ENCODE measurements at places on chromosomes 3 and 15. TPM values are rescaled to one million over a fixed set of nuclear protein-coding genes. Genes with fewer than 3 reads are reported as not detected.

PKM gene
- 984 TPM for total RNA-seq

OR5K4 gene
- not detected for total RNA-seq

ICE2 gene
- 29.7 TPM for total RNA-seq

ALS2CL gene
- total RNA-seq: 32.5 TPM

TRANK1 gene
- 6.3 TPM for total RNA-seq

EPHB3 gene
- 3.6 TPM for total RNA-seq

NPRL2 gene
- 19.1 TPM for total RNA-seq

P2RY14 gene
- total RNA-seq: 1.6 TPM

DNA sequence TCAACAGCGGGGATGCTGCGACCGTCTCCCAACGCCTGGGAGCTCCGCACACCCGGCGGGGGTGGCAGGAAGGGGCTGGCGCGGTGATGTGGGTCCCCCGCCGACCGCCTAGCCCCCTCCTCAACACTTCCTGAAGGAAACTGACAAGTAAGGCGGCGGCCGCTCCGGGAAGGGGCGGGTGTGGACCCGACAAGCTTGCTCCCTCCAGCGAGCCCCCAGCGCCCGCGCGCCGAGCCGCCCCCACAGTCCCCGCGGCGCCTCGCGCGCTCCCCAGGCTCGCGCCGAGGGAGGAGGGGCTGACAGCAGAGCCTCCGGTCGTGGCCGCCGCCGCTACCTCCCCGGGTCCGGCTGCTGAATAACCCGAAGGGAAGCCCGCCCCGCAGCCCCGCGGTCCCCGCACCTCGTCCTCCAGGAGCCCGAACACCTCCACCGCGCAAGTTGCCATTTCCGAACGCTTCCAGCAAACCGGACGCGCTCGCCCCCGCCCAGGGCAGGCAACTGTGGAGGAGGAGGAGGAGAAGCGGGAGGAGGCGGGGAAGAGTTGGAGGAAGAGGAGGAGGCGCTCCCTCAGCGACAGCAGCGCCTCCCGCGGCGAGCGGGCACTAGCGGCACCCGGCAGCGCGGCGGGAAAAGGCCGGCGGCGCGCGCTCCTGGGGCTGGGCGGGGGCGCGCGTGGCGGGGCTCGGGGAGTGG lies at the start of gene NEDD4:
NEDD4 (minus strand) TSS at position 502 of the 693 bp plus-strand sequence; CDS start at position 445, 57 bp downstream.
- DNase-seq: peak; percentile 94

DNA sequence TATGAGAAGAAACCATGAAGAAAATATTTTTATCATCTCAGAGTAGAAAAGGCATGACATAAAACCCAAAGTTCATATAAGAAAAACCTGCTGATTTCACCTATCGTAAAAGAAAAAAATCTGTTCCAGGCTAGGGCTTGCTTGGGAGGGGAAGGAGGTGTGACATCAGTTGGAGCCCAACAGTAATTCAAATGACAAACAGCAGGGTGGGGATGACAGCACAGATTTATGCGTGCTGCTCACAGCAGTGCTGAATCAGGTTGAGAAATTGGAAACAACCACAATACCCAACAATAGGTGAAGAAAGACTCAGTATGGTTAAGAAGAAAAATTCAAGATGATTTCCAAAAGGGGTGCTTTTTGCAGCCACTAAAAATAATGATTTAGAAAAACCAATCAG lies 172.4 kb downstream of the PDE8A start:
- no peak for DNase-seq

DNA sequence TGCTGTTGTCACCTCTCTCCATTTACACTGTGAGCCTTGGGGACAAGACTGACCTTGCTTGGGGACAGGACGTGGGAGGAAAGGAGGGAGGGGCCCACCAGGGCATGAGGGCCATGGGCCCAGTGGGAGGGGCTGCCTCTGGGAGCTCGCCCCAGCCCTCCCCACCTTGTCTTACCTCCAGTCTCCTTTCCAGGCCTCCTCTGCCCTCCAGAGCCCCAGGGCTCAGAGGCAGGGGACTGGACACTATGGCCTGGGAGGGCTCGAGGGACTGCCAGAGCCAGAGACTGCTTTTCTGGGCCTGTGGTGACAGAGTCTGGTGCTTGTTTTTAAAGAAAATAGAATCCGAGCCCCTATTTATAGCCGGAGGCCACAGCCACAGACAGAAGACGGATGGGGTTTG lies 10.2 kb downstream of the CSPG4 start:
- no peak for DNase-seq

GRCh38 chr3:44031387-44032380 lies 210.0 kb upstream of the TOPAZ1 start:
- no peak for DNase-seq

DNA sequence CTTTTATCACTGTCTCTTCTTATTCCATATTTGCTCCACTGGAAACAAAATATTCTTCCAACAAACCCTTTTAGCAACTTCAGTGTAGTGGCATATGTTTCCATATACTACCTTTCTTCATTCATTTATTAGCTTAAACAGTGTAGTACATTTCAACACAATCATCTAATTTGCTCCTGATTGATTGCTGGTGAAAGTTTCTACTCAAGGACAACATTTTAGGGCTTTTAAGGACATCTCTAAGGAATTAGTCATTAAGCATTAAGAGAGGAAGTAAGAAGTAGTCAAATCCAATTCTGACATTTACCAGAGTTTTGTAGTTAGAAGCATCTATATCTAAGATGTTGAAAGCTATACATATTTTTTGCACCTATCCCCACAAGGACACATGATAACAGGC lies 55.8 kb downstream of the RSRC1 start:
- DNase-seq: no peak

DNA sequence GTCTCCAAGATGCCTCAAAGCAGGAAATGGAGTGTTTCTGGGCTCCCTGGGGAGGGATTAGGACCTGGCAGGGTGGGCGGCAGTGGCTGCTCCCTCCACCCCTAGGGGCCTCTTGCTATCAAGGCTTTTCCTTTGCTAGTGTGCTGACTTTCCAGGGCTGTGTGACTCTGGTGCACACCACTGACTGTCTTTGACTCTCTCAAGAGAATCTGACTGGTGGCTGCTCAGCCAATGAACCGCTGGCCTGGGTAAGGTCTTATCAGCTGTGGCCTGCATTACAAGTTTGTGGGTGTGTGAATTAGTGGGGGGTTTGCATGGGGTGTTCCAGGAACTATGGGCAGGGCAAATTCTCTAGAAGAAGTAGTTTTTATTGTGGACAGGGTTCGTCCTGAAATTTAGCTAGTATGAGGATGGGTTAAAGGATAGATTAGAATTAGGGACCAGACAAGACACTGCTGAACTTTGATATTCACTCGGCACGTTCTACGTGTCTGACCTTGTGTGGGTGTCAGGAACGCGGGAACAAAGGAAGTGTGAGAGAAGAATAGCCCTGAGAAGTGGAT lies 29.5 kb downstream of the SIAH2 start:
- DNase-seq: no peak

- DNase-seq: peak; percentile 39
Observed at GRCh38 chr3:129020691-129021090, 19.6 kb downstream of the EFCC1 start.

GRCh38 chr15:67225336-67225735 lies 29.1 kb downstream of the AAGAB start:
- DNase-seq: no peak

DNA sequence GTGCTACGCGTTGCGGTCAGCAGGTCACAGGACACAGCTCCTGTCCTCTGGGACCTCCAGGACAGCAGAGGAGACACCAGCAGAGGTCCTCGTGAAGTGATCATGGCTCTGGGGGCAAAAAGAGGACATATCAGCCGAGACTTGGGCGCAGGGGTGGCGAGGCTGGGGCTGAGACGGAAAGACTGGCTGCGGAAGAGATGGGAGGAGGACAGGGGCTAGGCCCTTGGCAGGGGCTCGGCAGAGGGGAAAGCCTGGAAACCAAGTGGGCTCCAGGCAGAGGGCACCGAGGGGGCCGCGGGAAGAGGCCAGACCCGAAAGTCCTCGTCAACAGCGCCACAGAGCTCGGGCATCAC lies 4.9 kb upstream of the CFAP100 start:
- no peak for DNase-seq

DNA sequence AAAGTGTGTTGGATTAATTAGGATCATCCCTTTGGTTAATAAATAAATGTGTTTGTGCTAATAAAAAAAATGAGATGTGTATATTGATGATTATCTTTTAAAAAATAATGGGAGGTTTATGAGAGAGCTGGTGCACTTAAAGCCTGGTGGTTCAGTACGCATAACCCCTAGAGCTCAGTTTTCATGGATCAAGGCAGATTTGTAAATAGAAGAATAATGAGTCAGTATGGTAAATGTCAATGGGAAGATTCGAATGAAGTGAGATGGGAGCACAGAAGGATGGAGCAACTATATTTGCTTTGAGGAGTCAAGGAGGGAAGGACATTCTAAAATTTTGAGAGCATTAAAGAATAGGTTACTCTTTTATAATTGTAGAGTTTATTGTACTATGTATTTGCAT lies 35.4 kb downstream of the AKAP13 start:
- DNase-seq: no peak

DNA sequence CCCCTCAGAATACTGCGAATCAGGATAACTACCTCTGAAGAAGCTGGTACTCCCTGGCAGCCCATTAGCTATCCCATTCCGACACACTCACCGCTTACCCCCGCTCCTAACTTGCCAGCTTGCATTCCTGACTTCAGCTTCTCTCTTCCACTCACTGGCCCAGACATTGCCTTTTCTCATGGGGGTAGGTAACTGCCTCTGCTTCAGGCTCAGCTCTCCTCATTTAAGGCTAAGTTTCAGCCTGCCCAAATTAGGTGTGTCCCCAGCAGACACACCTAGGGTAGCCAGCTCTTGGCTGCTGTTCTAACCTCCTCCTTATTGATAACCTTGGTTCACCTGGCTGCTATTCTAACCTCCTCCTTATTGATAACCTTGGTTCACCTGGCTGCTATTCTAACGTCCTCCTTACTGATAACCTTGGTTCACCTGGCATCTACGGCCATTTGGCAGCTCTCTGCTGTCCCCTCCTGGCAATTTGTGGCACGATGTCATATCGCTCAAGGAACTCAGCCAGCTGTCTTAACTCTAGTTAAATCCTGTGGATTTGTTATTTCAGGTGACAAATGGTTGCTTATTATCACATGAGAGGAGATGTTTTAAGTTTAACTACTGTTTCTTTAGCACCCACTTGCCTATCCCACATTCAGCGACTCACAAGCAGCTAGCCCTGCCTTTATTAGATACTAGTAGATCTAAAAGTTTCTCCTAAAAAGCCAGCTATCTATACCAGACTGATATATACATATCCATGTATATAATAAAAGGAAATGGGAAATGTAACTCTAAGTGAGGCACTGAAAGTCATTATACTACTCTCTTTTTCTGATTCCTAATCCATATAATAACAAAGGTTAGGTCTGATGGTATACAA lies 106.5 kb upstream of the ACP3 start:
- DNase-seq: no peak

DNA sequence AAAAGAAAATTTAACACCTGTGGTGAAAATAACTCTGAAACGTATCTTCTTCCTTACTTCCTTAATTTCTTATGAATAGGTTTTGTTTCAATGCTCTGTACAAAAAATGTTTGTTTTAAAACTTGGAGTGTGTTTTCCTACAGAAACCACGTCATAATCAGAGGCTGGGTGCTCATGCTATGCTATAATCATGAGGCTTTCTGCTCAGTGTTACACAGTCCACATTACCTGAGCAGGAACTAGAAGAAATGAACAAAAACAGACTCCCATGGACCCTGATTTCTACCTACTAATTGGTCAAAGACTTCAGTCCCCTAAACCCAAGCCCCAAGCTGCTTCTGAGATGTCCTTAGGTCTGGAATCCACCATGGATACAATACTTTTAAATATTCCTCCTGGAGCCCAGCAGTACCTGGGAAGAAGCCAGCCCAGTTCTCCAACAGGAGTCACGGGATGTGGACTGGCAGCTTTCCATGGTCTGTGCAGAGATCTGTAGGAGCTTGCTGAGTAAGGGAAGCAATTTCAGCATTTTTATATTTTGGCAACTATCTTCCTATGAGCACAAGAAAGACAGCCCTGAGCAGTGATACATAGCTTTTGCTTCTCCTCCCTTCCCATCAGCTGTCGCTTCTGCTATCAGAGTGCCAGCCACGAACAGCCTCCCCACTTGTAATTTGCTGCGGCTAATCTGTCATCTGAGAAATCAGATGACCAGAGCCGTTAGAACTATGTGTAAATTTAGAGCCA lies 65.6 kb downstream of the WDR72 start:
- DNase-seq: no peak

GRCh38 chr3:46812237-46812791 lies 50.9 kb downstream of the MYL3 start:
- no peak for DNase-seq

DNA sequence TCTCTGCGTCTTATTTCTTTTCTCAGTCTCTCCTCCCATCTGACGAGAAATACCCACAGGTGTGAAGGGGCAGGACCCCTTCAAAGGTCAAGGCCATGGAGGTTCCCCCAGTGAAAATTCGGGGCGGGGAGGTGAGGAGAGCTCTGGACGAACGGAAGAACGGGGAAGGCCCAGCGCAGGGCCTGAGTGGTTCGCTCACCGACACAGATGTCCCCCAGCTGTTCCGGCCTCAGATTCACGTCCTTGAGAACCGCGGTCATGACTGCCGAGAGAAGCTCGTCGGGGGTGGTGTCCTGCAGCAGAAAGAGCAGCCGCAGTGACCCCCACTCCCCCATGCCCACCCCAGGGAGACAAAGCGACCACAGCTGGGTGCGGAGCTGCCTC lies 542 bp downstream of the ACAA1 start:
- no peak for DNase-seq

GRCh38 chr15:76058714-76059319 lies 968 bp upstream of the TMEM266 start:
- no peak for DNase-seq

DNA sequence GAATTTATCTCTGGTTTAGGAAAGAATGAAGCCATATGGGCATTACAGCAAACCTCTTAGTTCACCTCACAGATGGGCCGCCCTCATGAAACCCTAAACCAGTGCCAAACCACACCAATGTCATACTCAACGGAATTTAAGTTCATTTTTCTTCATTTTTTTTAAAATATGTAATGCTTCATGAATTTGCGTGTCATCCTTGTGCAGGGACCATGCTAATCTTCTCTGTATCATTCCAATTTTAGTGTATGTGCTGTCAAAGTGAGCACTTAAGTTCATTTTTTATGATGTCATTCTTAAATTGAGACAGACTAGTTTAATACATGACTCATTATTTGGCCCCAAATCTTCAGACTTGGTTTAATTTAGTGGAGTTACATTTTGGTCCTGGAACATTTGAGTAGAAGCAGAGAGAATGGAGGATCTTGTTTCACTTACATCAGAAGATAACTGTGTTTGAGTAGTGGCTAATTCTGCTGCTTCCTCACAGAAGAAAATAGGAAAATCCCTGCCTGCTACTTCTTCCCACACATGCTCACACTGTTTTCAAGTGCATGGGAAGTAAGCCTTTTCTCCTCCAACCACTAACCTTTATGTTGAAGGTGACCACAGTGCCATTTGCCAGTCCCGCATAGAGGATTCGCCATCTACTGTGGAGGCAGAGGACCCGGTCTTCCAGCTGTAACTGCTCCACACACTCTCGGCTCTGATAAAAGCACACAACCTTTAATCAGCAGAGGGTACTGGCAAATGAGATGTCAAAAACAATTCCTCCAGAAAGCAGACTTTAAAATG lies 63.3 kb downstream of the ZNF106 start:
- DNase-seq: no peak
